ENCODE measurements at places on chromosomes 7 and 10.

DNA sequence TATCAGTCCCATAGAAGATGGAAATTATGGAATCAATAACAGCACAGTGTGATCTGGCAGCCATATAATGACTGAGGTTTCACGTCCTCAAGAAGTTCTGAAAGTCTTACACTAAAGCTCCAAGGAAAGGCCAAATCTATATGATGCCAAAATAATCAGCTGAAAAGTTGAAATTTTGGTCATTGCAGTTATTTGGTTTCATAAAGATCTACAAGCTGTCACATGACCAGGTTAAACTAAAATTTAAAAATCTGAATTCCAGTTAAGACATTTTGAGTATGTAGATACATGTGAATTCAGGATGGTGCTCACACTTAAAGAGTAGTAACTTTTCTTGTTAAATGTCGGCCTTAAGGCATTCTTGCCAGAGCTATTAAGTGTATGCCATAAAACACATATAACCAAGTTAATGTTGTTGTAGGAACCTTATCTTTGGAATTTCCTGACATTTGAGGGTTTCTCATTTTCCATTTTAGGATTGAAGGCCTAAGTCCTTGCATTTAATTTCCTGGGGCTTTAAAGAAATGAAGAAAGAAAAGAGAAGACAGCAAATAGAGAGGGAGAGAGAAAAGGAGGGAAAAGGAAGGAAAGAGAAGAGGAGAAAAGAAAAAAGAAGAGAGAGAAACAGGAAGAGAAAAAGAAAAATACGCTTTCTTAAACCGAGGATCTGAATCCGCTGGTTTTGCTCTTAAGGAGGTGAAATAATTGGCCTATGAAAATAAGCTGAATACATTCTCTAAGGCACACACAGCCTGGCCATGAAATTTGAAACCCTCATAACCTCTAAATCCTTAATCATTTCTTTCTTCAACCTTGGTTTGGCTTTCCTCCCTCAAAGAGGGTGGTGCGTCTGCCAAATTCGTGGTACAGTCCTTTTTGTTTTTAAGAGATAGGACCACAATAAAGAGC, 43.8 kb downstream of the DENND2A start:
- H3K27ac ChIP-seq: peak overlapping the region; percentile 57
- no peaks in the 10 kb centered on the region for H3K27me3 ChIP-seq
- ATAC-seq: no peak
- peaks cover 65% of the 10 kb centered on the region for H3K4me1 ChIP-seq
- no peak overlapping the region for H3K4me3 ChIP-seq

GRCh38 chr7:33836797-33837355, 68.5 kb upstream of the BMPER start:
- no peak overlapping the region for H3K4me3 ChIP-seq
- ATAC-seq: no peak
- H3K36me3 ChIP-seq: no peaks in the 10 kb centered on the region
- H3K27ac ChIP-seq: no peak overlapping the region

DNA sequence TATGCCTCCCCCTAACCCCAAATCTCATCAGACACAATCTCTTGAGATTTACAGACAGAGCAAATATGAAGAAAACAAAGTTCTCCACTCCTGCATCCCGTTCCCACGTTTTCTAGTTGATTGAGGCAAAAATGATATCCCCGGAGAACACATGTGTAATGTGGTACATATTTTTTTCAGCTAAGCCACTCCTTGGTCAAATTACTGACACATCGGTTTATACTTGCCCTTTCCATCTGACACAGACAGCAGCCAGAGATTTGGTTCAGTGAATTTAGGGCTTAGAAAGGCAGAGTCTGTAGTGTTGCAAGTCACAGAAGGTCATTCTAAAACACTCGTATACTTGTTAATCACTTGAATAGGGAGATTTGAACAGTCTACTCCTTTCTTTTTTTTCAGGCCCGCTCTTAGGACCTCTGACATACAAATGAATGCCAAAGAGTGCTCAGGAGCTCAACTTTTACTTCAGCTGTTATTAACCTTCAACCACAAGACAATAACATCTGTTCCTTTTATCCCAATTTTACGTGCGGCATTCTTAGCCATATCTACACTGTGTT, 1.8 kb upstream of the DDX50 start:
- H3K36me3 ChIP-seq: no peaks in the 10 kb centered on the region
- H3K4me3 ChIP-seq: no peak overlapping the region
- H3K4me1 ChIP-seq: peaks cover 3% of the 10 kb centered on the region
- H3K27me3 ChIP-seq: no peaks in the 10 kb centered on the region

GRCh38 chr10:93061594-93062513, 1.3 kb downstream of the CYP26C1 start:
- H3K4me3 ChIP-seq: no peak overlapping the region
- H3K36me3 ChIP-seq: no peaks in the 10 kb centered on the region
- peaks cover 89% of the 10 kb centered on the region for H3K27me3 ChIP-seq

DNA sequence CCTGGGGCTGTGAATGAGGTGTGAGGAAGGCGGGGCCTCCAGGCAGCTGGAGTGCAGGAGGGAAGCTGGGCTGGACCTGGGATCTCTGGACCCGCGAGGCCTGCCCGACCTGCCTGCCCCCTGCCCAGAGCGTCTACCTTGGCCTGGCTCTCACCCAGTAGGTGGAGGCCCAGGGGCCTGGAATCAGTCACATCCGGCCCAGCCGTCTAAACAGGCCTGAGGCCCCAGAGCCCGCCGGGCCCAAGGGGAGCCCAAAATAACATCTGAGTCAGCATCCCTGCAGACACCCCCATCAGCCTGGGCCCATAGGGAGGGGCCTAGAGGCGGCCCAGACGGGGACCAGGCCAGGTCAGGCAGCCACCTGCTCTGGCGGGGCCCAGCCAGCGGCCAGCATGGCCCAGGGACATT, 15.1 kb upstream of the ELN start:
- peak; percentile 11 for ATAC-seq
- H3K27ac ChIP-seq: no peak overlapping the region
- no peaks in the 10 kb centered on the region for H3K27me3 ChIP-seq
- no peak overlapping the region for H3K4me3 ChIP-seq
- peaks cover 4% of the 10 kb centered on the region for H3K4me1 ChIP-seq

GRCh38 chr10:29811751-29812427, 177.1 kb upstream of the SVIL start:
- H3K36me3 ChIP-seq: no peaks in the 10 kb centered on the region
- peaks cover 5% of the 10 kb centered on the region for H3K4me1 ChIP-seq
- peak overlapping the region; percentile 95 for H3K27ac ChIP-seq
- no peaks in the 10 kb centered on the region for H3K27me3 ChIP-seq
- peak; percentile 91 for ATAC-seq
- no peak overlapping the region for H3K4me3 ChIP-seq

GRCh38 chr7:5586963-5587348, 163.3 kb upstream of the TNRC18 start:
- H3K4me1 ChIP-seq: no peaks in the 10 kb centered on the region

- no peaks in the 10 kb centered on the region for H3K4me1 ChIP-seq
- H3K27me3 ChIP-seq: no peaks in the 10 kb centered on the region
- H3K4me3 ChIP-seq: no peak overlapping the region
- H3K36me3 ChIP-seq: no peaks in the 10 kb centered on the region
- H3K27ac ChIP-seq: no peak overlapping the region
Observed at GRCh38 chr10:106680061-106680460, 484.4 kb downstream of the SORCS1 start.

- no peaks in the 10 kb centered on the region for H3K4me1 ChIP-seq
- no peak overlapping the region for H3K4me3 ChIP-seq
- ATAC-seq: peak; percentile 47
- H3K27ac ChIP-seq: no peak overlapping the region
- peaks cover 98% of the 10 kb centered on the region for H3K36me3 ChIP-seq
Observed at GRCh38 chr10:5910323-5911100, 20.5 kb downstream of the FBH1 start.

GRCh38 chr10:105691811-105692210, 1050.7 kb downstream of the SORCS3 start:
- no peaks in the 10 kb centered on the region for H3K36me3 ChIP-seq
- H3K4me1 ChIP-seq: no peaks in the 10 kb centered on the region
- H3K27me3 ChIP-seq: no peaks in the 10 kb centered on the region
- no peak overlapping the region for H3K4me3 ChIP-seq

DNA sequence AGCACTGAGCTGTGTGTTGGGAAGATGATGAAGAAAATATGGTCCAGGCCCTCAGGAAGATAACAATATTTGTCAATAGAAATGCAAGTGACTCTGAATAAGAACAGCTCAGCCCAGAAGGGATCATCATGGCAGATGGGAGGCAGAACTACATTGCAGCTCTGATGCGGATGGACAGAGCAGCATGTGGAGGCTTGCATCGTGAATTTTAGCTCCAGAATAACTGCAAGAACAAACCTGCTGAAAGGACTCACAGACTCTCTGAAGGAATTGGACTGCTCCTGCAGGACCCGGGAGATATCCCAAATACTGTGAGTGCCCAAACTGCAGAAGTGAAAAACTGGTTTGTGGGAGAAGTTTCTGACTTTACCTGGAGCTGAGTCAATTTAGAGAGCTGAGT, 80.6 kb upstream of the LAMB4 start:
- H3K36me3 ChIP-seq: no peaks in the 10 kb centered on the region
- no peaks in the 10 kb centered on the region for H3K27me3 ChIP-seq
- H3K4me3 ChIP-seq: no peak overlapping the region
- H3K27ac ChIP-seq: no peak overlapping the region
- ATAC-seq: no peak

DNA sequence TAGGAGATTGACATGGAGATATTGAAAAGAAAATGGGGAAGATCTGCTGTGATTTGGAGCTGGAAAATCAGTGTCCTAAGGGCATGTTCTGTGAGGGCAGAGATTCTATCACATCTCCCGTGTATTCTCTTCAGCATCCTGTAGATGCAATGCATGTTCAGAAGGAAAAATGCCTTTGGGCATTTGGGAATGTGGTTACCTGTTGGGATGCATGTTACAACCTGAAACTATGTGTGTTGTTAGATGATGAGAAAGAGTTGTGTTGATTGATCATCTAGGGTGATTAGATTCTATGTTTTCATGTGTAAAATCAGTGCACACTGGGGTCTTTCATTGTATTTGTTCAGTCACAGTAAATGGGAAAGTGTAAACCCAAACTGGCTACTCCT, 14.7 kb downstream of the CUZD1 start:
- H3K36me3 ChIP-seq: no peaks in the 10 kb centered on the region
- no peak overlapping the region for H3K4me3 ChIP-seq
- H3K27ac ChIP-seq: no peak overlapping the region
- peaks cover 22% of the 10 kb centered on the region for H3K27me3 ChIP-seq

DNA sequence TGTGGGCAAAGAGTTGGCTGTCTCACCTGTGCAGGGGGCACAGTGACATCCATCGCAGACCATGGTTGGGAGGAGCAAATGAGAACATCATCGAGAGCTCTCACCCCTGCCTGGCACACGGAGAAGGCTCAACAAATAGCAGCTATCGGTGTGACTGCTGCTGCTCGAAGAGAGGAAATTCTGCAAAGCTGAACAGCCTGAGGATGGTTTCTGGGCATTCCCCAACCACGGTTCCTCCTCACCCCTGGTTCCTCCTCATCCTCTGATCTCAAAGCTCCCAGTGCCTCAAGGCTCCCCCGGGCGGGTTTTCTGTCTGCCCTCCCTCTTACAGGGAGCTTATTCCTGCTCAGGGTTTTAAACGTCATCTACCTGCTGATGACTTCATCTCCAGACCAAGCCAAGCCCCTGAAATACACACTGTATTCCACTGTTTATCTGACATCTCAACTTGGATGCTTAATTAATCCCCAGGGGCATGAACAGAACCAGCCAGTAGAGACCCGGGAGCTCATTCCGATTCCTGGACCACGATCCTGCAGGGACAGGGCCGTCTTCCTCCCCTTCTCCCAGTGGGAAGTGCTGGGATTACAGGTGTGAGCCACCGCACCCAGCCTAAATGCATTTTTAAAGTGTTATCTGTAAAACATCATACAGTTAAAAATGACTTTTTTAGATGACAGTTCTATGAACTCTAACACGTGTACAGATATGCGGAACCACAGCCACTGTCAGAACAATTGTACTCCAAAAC, 19.5 kb upstream of the NOM1 start:
- no peak overlapping the region for H3K27ac ChIP-seq
- no peak for ATAC-seq
- H3K4me3 ChIP-seq: no peak overlapping the region
- no peaks in the 10 kb centered on the region for H3K4me1 ChIP-seq

DNA sequence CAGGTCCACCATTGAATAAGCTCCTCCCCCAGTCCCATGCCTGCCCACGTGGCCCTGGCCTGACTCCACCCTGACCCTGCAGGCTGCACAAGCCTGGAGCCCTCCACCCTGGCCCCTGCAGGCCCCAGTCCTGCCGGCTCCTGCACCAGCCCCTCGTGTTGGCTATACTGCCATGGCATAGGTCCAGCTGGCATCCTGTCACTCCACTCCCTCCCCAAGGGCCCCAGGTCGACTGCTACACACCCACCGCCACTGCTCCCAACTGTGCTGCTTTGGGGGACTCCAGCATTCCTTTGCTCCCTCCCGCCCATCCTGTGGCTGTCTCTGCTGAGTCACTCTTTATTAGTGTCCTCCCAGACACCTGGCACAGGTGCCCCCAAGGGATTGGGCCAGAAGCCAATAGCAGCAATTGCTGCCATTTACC, 32.4 kb upstream of the HSPA12A start:
- H3K27me3 ChIP-seq: peaks cover 6% of the 10 kb centered on the region
- H3K4me3 ChIP-seq: no peak overlapping the region
- H3K36me3 ChIP-seq: no peaks in the 10 kb centered on the region

DNA sequence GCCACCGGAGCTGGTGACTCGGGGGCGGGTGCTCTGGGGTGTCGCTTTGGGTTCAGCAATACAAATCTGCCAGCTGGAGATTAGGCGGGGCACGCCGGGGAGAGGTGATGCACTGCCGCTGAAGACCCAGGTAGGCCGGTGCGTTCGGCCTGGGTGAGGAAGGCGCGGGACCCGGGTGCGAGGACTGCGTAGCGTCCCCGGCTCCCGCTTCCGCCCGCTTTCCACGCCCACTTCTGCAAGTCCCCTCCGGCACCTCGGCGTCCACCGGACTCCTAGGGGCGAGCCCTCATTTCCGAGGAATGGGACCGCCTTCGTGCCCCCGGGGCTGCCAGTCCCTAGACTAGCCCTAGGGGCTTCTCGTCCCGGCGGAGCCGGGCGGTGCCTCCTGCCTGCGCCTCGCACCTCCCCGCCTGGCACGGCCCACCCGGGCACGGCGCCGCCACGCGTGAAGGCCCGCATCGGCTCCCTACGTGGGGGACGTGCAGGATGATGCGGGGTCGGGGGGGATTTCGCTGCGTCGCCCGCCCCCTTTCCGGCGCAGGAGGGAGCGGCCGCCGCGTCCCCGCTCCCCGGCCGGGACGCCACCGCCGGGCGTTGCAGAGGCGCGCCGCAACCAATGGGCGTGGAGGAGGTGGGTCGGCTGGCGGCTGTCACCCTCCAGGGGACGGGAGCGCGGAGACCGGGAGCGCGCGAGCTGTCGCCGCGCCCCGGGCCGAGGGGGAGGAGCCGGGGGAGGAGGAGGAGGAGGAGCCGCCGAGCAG, 40.0 kb downstream of the HK1 start:
- peaks cover 24% of the 10 kb centered on the region for H3K4me1 ChIP-seq
- H3K27ac ChIP-seq: peak overlapping the region; percentile 95
- ATAC-seq: peak; percentile 96
- H3K36me3 ChIP-seq: no peaks in the 10 kb centered on the region
- no peaks in the 10 kb centered on the region for H3K27me3 ChIP-seq

GRCh38 chr7:87000344-87000743, 59.1 kb downstream of the ELAPOR2 start:
- H3K27ac ChIP-seq: peak overlapping the region; percentile 51
- H3K27me3 ChIP-seq: no peaks in the 10 kb centered on the region
- peaks cover 26% of the 10 kb centered on the region for H3K4me1 ChIP-seq
- H3K36me3 ChIP-seq: no peaks in the 10 kb centered on the region
- ATAC-seq: no peak

GRCh38 chr7:139739863-139740597, 37.8 kb downstream of the HIPK2 start:
- H3K4me3 ChIP-seq: no peak overlapping the region
- no peaks in the 10 kb centered on the region for H3K27me3 ChIP-seq
- H3K36me3 ChIP-seq: no peaks in the 10 kb centered on the region

Data from gastroesophageal sphincter (tissue), 4 donors.